ENCODE measurements at places on chromosomes 6 and 20.

GRCh38 chr6:56043076-56043475, 167.7 kb upstream of the BMP5 start:
- DNase-seq, result no peak

- no peak for DNase-seq
Observed at GRCh38 chr6:155850408-155850841, 394.8 kb upstream of the NOX3 start.

DNA sequence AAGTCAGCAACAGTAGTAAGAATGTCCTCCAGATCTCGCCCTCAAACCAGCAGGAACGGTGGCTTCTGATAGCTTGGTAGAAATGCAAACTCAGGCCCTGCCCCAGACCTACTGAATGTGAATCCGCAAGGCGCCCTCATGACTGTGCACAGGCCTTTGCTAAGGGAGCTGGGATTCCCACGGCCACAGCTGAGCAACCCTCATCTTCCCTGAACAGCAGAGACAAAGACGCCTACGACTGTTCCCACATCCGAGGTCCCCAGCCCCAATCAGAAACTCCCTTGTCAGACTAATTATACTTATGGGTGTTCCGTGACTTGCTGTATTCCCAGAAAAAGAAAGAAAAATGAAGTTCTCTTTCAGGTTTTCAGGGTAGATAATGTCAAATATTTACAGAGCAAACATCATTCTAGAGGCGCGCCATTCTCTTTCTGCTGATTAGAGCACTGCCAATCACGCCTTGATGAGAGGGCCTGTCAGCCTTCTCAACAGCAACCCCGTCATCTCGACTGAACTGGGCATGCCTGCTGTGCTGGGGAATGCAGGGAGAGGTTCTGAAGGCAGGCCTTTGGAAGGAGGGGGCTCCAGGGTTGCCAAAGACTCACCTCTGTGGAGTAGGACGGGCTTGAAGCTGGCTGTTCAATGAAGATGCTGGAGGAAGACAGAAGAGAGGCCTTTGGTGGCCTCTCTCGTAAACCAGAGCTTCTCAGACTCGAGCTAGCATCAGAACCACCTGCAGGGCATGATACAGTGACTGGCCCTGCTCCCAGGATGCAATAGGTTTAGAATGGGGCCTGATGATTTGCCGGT, 79.9 kb downstream of the ZNF217 start:
- DNase-seq, result no peak

DNA sequence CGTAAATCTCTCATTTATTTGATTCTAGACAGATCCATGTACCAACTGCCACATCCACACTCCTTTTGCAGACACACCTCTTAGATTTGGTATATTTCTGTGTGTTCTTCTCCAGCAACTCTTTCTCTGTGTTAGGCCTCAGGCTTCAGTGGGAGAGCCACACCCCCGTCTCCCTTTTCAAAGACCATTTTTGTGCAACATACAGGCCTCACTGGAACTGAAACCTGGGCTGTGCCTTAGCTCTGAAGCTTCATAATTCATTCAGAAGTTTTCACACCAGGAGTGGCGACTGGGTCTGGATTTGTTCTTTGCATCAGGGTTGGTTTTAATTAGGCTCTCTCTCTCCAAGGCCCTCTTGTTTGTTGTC, 170.2 kb downstream of the THBS2 start:
- DNase-seq, result no peak

DNA sequence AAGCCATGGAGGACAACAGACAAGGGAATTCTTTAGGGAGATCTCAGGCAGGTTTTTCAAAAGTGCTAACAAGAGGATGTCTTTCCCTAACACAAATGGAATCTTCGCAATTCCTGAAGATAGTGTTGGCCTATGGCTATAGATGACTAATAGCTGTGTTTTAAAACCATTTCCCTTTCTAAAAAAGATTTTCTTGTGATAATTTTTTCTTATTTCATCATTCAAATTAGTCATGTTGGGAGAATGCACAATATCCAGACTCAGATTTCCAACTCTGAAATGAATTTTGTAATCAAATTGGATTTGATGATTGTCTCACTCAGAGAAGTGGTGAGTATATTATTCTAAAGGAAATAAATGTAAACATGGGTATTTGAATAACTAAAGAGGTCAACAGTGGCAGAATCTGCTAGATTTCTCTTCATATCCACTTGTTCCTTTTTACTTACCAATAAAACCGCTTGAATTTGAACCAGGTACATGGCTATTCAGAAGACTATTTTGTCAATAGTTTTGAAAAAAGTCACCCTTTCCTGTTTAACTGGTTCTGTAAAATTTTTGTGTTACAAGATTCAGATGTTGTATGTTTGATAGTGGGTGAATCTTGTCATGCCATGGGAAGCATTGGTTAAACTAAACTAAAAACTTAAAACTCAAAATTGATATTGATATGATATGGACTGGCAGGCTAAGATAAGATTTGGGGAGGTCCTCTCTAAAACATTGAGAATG, 1223.7 kb upstream of the EYS start:
- DNase-seq, result no peak
